IPS-NIHi11 (cell line): ENCODE measurements at places on chromosomes 6 and 20.

- peak; percentile 85 for DNase-seq
Observed at GRCh38 chr20:48921883-48922820, 641 bp downstream of the ARFGEF2 start.

DNA sequence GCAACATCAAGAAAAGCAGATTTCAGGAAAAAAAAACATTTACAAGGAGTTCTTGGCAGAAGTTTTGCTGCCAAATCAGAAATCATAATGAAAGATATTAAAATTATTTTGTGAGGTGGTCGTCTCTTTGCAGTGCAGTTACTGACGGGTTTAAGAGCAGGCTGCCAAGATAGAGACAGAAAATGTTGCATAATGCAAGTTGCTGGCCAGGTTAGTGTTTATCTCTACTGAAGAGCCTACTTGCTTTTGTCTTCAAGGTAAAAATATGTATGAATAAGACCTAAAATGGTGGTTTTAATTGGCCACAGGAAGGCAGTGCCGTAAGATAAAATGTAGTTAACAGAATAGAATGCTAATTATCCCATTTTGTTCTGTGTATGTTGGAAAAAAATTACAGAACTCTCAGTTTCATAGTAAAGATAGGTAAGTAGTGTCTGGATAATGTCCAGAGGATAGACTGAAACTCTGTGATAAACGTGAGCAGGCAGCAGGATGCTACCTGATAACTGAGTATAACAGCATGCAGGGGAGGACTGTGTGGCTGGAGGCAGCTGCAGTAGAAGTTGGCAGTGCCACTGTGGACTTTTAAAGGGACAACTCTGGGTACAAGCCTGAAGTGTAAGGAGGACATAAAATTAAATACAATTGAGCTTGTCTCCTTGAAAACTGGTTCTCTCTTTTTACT, 13.9 kb downstream of the FOXO3 start:
- DNase-seq: no peak

GRCh38 chr6:19311786-19312185, 525.4 kb upstream of the ID4 start:
- DNase-seq: no peak

GRCh38 chr6:3425574-3425973, 31.3 kb downstream of the SLC22A23 start:
- DNase-seq: no peak

DNA sequence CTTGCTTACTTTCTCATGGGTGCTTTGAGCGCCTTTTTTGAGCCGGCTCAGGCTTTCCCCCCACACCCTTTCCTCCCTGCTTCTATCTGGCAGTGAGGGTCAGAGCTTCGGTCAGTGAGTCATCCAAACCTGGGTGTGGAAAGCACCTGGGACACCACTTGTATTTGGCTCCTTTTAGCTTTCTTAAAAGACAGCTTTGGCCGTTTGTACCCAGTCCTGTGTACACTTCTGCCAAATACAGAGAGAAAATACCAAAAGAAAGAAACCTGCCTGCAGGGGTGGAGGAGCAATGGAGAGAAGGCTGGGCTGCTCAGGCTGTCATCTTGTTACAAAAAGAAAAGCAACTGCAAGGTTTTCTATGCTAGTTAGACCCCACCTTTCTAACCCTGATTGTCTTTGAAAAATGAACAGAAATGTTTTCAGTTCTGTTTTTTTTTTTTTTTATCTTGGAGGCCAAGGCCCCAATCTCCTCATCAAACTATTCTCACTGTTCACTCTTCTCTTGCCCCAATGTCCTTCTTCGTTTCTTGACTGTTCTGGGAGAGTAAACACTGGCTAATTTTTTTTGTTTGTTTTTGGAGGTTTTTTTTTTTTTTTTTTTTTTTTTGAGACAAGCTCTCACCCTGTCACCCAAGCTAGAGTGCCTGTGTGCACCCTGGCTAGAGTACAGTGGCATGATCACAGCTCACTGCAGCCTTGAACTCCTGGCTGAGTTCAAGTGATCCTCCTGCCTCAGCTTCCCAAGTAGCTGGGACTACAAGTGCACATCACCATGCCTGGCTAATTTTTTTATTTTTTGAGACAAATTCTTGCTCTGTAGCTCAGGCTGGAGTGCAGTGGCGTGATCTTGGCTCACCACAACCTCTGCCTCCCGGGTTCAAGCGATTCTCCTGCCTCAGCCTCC, 76.4 kb downstream of the SSR1 start:
- no peak for DNase-seq

DNA sequence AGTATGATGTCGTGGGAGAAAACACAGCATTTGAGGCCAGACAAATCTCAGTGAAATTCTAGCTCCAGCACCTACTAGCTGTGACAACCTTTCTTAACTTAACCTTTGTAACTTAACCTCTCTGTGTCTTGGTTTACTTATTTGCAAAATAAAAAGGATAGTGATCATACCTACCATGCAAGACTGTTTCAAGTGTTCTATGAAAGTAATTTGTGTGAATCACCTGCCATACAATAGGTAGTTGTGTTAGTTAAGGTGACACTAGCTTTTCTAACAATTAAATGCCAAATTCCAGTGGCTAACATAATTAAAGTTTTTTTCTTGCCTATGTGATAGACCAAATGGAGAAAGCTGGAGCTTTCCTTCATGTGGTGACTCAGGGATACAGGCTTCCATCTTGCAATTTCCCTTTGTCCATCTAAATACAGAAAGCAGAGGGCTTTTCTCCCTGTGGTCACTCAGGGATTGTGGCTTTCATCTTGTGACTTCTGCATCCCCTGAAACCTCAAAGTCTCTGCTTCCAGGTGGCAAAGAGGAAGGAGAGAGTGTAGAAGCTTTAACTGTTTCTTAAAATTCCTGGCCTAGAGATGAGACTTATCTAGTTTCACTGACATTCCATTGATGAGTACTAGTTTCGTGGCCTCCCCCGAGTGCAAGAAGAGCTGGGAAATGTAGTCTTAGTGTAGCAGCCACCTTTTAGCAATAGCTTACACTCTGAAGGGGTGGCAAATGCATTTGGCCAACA, 311.4 kb downstream of the CLIC5 start:
- no peak for DNase-seq

- DNase-seq: no peak
Observed at GRCh38 chr20:35791821-35792220, 20.0 kb downstream of the PHF20 start.

DNA sequence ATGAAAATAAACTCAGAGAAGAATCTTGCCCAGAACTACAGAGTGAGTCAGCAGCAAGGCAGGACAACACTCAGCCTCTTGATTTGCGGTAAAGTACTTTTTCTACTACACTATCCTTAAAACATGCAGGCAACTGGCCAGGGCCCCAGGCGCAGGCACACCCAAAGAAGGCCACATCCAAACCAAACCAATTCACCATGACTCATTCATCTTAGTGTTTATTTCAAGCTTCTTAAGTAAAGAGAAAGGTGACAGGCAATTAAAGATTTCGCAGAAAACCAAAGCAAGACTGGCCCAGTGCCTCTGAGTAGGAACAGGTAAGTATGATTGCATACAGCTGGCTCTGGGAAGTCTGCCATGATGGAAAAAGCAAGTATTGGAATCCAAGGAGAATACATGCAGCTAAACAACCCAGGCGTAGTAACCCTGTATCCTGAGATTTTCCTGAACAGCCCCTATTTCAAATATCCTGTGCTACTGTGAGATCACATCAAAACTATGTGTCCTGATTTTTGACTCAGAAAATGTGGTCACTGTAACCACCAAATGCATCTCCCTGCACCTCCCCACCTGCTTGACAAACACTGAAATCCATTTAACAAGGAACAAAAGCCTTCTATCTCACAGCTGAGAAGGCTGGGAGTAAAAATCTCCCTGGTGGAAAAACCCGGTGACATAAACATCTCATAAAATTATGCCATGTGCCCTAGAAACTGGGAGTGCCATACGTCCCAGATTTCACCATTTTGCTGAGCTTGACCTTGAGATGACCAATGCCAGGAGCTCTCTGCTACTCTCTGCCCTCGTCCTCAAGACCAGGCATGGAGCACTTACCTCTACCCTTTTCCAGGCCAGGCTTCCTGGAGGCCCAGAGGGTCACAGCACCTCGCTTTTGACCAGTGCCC, 12.4 kb downstream of the WFDC3 start:
- no peak for DNase-seq

- no peak for DNase-seq
Observed at GRCh38 chr6:129546702-129547101, 163.3 kb downstream of the ARHGAP18 start.

- no peak for DNase-seq
Observed at GRCh38 chr20:20712004-20712473, 405 bp downstream of the RALGAPA2 start.

DNA sequence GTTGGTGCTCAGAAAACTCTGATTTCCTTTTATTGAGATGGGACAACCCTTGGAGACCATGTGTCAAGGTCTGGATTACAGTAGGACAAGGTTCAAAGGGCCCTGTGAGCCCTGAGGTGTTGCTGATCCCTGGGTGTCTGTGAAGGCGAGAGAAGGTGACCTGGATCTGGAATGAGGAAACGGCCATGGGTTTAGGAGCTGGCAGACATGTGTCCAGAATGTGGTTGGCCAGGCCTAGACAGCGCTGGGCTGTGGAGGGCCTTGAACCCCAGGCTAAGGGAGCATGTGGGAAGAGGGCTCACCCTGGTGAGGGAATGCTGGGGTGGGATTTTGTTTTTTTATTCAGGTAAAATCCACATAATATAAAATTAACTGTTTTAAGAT, 24.9 kb downstream of the PCMTD2 start:
- no peak for DNase-seq

- no peak for DNase-seq
Observed at GRCh38 chr20:51036827-51037531, 14.1 kb upstream of the KCNG1 start.

DNA sequence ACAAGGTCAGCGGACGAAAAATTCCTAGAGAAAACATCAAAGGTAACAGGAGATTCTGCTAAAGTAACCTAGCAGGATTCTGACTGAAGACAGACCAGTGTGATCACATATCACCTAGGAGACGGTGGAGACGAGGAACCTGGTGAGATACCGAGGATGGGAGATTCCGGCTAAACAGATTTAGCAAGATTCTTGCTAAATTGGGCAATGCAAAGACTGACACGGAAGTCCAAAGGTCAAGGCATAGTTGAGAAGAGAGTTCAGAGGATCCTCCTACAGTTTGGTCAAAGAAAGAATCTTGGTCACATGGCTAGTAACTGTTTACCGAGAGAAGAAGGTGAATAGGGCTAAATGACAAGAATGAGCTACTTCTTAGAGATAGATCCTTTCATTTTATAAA, 61.1 kb downstream of the TMEM170B start:
- DNase-seq: no peak

GRCh38 chr6:134146268-134147033, 94.0 kb upstream of the SLC2A12 start:
- DNase-seq: no peak

DNA sequence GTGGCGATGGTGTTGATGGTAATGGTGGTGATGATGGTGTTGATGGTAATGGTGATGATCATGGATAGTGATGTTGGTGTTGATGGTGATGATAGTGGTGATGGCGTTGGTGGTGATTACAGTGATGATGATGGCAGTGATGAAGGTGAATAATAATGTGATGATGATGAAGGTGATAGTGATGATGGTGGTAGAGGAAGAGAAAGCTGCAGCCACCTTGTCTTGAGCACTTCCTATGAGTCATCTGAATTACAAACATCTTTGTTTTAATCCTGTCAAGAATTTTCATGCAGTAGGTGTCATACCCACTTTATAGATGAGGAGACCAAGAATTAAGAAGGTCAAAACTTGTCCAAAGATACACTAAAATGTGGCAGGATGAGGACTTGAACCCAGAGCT, 242.4 kb downstream of the TAF4 start:
- DNase-seq: no peak

GRCh38 chr6:42332916-42333315, 115.3 kb upstream of the MRPS10 start:
- DNase-seq: no peak

DNA sequence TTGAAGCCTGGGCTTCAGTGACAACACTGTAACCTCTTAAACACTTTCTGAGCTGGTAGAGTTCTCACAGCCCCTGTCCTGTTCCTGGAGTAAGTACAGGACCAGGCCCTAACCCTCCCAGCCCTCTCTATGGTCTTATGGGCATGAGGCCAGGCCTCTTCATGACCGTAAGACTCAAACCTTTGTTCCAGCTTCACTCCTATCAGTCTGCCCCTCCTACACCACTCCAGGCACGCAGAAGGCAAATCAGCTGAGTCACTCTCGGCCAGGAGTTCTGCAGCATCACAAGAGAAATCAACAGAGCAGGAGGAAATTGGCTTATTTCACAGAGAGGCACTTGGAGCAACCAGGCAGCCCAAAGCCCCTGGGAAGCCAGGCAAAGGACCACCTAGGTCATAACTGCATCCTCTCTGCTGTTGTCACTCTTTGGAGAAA, 25.3 kb upstream of the CHD6 start:
- DNase-seq: no peak

DNA sequence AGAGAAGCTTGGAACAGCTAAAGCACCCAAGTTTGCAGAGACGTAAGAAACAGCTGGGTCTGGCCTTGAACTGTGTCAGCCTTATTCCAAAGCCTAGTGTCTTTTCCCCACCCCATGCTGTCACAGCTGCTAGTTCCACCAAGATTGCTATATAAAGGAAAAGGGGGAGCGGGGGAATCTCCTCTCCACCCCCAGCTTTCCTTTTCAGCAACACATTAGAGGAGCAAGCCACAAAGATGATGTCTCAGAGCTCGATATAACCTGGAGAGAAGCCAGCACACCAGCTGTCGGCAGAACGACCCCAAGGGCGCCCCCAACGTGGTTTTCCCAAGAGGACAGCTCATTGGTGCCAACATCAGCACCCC, 36.5 kb downstream of the ATP9A start:
- DNase-seq: no peak

GRCh38 chr6:13289789-13290318, 38.5 kb downstream of the TBC1D7 start:
- no peak for DNase-seq

- no peak for DNase-seq
Observed at GRCh38 chr6:131059486-131059885, 3.6 kb downstream of the EPB41L2 start.

DNA sequence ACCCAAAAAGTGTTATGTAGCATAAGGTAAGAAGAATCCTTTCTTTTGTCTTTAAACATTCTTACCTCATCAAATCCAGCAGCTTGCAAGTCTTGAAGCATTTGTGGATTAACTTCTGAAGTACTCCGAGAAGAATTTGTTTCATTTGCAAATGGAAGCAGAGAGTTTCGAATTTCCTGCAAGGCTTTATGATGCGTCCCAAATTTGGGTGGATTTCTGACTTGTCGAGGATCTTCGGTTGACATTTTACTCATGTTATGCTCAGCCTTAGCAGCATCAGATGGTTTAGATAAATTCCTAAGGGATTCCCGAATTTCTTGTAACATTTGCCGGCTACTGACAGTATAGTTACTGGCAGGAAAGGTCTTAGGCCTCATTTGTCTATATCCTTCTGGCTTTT, 16.2 kb downstream of the LATS1 start:
- peak; percentile 15 for DNase-seq

DNA sequence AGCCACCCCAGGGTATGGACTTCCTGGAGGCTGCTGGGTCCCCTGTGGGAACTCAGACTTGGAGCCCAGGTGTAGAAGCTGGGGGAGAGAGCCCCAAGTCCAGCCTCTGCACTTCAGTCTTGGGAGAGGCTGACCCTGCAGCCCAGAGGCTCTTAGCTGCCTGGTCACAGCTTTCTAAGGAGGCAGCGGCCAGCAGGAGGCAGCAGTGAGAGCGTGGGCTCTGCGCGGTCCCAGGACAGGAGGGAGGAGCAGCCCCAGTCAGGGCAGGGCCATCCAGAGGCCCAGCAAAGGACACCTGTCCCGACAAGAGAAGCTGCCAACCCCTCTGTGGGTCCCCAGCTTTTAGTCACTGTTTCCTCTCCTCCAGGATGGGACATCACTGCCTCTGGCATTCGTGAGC, 9.4 kb downstream of the TREML2 start:
- DNase-seq: peak; percentile 85
